ENCODE measurements at places on chromosomes 2 and 18.

- no peak for DNase-seq
Measured at GRCh38 chr2:183536714-183537113, 412.5 kb downstream of the NUP35 start.

DNA sequence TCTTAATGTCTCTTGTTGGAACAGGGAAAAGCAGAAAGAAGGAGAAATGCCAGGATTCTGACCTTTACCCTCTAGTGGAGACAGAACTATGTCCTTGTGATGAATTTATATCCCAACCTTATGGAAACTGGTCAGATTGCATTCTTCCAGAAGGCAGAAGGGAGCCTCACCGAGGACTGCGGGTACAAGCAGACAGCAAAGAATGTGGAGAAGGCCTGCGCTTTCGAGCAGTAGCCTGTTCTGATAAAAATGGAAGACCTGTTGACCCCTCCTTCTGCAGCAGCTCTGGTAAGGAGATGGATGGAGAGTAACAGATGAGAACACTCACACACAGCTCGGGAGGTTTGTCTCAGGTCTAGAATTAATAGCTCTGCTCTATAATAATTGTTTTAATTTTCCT, 552.7 kb upstream of the HNMT start:
- no peak for DNase-seq

- no peak for DNase-seq
Measured at GRCh38 chr2:9527995-9528787, 27.4 kb downstream of the ADAM17 start.

DNA sequence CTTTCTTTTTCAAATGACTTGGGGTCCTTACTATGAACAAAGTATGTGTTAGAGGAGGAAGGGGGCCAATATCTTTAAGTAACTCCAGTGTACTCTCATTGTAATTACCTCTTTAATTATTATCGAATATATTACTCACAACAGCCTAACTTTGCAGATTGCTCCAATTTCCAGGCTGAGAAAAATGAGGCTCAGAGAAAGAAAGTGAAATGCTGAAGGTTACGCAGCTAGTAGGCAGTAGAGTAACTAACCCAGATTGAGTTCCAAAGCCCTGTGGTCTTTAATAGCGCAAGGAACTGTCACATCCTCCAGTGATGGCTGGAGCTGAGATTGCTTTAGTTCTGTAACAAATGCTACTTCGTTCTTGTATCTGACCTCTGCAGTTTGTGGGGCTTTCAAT, 2.2 kb upstream of the GYPC start:
- DNase-seq, result no peak

DNA sequence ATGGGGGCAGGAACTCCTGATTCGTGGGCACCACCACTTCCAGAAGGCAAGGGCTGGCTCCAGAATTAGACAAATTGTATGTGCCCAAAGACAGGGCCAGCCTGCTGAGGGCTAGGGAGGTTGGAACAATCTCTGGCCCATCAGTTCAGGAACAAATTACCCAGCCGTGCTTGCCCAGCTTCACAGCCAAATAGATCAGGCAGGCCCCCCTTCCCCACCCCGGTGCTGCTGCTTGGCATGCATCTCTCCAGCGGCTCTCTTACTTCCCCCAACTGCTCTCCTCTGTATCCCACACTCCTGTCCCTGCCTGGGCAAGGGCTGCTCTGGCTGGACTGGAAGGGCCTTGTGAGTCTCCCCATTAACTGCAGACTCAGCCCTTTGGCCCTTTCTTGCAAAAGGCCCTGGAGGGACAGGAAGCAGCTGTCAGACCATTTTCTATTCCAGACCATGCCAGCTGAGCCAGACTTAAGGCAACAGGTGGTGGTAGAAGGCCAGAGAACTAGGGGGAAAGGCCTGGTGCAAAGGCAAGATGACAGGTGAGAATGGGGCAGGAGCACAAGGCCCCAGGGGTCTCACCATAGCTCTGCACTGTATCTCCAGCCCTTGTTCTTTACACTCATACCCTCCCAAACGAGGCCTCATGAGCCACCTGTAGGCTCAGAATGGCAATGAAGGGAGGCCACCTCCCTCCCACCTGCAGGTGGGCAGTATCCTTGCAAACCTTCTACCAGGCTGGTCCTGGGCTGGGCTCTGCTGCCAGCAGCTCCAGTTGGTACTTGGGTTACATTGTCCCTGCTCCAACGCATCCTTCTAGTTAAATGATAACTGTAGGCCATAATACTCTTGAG, 30.7 kb upstream of the ACAA2 start:
- no peak for DNase-seq

DNA sequence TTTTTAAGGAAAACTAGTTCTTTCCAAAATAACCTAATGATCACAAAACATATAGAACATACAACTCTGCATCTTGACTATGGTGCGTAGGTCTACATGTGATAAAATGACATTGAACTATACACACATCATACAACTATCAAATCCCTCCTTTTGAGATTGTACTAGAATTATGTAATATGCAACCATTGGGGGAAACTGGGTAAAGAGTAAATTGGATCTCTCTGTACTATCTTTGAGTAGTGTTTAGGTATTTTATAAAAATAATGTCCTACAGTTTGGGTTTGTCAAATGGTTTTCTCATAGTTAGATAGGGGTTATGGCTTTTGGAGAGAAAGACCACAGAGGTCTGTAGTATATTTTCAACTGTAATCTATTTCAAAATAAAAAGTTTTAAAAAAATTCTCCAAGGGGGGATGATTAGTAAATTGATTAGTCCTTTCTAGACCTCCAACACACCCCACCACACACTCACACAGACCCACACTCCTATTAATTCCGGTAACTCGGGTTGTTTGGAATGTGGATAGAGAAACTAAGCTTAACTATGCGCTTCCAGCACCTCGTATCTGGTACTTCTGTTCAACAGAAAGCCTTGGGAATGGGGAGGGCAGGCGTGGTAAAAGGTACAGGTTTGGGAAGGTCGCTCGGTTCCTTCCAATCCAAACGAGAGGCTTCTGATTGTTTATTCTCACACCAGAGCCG, 695 bp upstream of the BIRC6 start:
- no peak for DNase-seq

- no peak for DNase-seq
Measured at GRCh38 chr2:133171393-133172004, 396.8 kb downstream of the NCKAP5 start.

DNA sequence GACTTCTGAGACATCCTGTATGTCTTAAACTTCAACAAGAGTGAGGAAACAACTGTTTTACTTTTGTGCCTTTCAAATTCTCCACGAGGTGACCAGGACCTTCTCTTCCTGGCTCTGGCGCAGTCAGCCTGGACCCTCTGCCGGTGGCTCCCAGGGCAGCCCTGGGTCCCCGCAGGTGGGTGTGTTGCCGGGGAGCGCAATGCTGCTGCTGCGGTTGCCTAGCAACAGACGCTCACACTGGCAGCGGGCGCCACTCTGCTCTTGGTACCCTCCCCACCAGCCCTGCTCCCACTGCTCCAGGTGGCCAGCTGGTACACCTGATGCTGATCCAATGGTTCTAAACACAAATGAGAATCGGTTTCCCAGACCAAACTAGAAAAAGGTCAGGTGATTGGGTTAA, 58.7 kb downstream of the GNAL start:
- DNase-seq, result no peak

- DNase-seq, result no peak
Measured at GRCh38 chr2:182921234-182921633, 54.8 kb upstream of the FRZB start.

GRCh38 chr2:152047824-152048471, 50.9 kb downstream of the CACNB4 start:
- DNase-seq, result no peak

GRCh38 chr18:80170395-80171053, 61.5 kb downstream of the ADNP2 start:
- DNase-seq, result no peak

GRCh38 chr2:36502081-36502480, 95.9 kb downstream of the FEZ2 start:
- no peak for DNase-seq

DNA sequence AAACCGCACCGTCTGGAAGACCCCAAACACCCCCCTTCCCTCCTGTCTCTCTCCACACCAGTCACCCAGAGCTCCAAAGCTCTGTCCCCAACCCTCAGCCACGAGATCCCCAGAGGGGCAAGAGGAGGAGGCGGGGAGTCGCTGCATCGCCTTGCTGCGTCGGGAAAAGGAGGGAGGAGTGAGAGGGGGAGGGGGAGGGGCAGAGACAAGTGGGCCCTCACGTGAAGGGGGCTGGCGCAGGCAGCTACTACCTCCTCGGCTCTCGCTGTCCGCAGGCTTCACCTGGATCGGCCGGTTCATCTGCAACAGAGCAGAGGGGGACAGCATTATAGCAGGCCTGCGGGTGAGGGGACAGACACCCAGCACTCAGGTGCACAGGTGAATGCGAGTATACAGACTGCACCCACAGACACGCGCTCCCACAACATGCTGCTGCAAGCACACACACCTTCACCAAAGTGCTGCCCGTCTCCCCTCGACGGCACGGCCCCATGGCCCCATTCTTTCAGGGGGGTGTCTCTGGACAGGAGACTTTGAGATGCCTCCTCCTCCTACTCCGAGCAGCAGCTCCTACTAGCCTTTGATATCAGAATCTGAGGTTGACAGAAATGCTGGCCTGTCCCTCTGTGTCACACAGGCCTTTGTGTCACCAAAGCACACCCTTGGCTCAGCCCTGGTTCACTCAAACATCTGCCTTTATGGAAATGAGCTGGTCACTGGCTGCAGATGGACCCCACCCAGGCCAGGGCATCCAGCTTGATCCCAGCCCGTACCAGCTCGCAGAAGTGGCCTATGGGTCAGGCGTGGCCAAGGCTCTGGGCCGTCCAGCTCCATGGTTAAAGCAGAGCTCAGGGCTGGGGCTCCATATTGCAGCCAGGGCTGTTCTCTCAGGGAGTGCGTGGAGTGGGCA, 243.8 kb downstream of the CELF4 start:
- no peak for DNase-seq

DNA sequence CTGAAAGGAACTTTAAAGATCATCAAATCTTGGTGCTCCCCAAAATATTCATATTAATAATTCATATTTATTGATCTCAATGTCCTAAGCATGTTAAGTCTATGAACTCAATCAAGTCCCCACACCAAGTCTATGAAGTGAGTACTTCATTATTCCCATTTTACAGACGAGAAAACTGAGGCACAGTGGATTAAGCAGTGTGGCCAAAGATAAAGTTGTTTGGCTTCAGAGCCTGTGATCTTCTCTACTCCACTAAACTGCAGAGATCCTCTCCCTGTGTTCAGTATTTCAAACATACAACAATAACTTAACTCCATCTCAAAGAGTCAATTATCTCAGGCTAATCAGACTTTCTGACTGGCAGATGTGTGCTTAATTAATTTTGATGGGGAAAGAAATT, 29.8 kb downstream of the KCNK3 start:
- no peak for DNase-seq

- DNase-seq, result no peak
Measured at GRCh38 chr2:148528356-148529064, 116.0 kb upstream of the EPC2 start.

GRCh38 chr2:119446037-119446436, 14.4 kb downstream of the TMEM37 start:
- DNase-seq, result no peak

DNA sequence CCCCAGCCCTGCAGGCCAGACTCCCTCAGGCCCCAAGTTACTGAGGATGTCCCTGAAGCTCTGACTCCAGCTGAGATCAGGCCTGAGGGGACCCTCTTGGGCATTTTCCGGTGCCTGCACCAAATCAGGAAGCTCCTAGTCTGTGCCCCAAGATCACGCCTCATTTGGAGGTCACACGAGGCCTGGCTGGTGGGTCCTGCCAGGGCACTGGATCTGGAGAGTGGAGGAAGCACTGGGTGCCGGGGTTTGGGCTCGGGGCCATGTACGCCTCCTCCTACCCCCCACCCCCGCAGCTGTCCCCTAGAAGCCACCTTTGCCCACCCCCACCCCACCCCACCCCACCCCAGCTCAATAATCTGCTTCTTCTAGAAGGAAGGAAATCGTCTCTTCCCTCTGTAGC, 16.2 kb downstream of the SH2D6 start:
- no peak for DNase-seq

DNA sequence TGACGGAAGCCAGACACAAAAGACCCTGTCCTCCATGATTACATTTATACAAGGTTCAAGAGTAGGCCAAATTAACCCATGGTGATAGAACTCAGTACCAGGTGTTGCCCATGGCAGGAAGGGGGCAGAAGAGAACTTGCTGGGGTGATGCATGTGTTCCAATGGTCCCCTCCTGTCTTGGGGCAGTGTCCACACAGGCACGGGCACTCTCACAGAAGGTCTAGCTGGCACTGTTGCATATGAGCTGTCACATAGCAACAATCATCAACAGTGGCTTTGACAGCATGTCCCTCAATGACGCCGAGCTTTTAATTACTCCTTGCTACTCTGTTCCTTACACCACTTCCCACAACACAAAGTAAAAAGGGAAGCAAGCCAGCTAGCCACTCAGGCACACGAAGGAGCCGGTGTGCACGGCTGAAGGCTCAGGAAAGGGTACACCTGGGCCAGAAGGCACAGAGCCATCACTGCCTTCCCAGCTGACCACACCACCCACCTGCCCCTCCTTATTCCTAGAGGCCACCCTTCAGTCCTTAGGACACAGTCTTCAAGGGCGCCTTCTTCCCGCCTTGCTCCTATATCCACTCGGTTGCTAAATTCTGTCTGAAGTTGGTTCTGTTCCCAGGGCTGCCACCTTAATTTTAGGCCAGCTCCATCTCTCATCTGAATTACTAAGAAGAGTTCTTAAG, 28.9 kb downstream of the RPL31 start:
- peak; percentile 16 for DNase-seq

- DNase-seq, result no peak
Measured at GRCh38 chr2:220006152-220006621, 378.8 kb downstream of the SLC4A3 start.

GRCh38 chr2:165757906-165758675, 36.0 kb downstream of the GALNT3 start:
- DNase-seq, result no peak

GRCh38 chr2:156435396-156435717, 822 bp upstream of the GPD2 start:
- DNase-seq, result no peak

DNA sequence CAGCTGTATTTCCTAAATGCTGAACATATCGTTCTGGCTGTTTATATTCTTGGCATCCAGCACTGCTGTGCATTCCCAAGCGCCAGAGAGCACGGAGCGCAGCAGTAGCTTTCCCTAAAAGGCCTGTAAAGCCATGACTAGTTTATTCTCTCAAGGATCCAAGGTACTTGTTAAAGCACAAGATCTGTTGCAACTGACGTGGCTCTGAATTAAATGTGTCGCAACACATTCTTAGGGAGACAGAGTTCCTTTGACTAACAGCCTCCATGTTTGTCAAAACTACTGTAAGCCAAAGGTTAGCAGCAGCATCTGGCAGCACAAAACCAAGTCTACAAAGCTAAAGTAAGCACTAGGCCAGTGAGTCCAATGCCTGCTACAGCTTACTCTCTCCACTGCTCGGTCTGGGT, 188.6 kb upstream of the FN1 start:
- DNase-seq, result no peak

GRCh38 chr18:35689728-35690127, 108.2 kb downstream of the GALNT1 start:
- DNase-seq, result no peak

Measured in CD4-positive, alpha-beta T cell treated with Interleukin-4 for 1 hour (primary cell).